ENCODE measurements at places on chromosomes 13 and 19.

GRCh38 chr13:114067381-114067885, 65.0 kb downstream of the RASA3 start:
- DNase-seq, result peak; percentile 45

DNA sequence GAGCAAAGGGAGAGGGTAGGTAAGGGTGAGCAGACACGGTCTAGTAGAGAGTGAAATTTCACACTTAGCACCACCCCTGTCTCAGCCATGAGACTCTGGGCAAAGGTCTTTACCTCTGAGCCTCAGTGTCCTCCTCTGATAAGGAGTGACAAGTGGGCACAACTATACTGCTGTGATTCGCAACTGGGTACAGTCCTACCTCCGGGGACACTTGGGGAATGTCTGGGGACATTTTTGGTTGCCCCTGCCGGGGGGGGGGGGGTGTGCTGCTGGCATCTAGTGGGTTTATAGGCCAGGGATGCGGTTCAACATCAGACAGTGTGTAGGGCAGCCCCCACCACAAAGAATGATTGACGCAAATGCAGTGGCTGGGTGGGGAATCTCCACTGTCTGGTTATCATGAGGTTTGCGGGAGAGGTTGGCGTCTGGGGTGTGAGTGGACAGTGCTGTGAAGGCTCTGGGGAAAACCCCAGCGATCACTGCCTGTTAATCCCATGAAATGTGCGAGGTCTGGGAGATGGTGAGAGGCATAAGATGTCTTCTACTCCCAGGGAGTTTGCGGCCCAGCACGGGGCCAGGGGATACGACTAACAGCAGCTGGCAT, 4.3 kb downstream of the NACC1 start:
- no peak for DNase-seq

GRCh38 chr19:43704002-43704705, 11.7 kb upstream of the IRGC start:
- no peak for DNase-seq

- DNase-seq, result no peak
Measured at GRCh38 chr19:16370641-16371391, 46.2 kb downstream of the KLF2 start.

- DNase-seq, result no peak
Measured at GRCh38 chr19:30908262-30908771, 440.9 kb downstream of the TSHZ3 start.

GRCh38 chr19:5558101-5558621, 9.6 kb downstream of the TINCR start:
- no peak for DNase-seq

- no peak for DNase-seq
Measured at GRCh38 chr13:21549633-21550032, 54.3 kb downstream of the MICU2 start.

- DNase-seq, result no peak
Measured at GRCh38 chr19:41192574-41193429, at the start of gene CYP2S1. Gene CYP2S1, plus strand, starts transcription at chr19:41193219. Its CDS starts 46 bp downstream, at chr19:41193265.

DNA sequence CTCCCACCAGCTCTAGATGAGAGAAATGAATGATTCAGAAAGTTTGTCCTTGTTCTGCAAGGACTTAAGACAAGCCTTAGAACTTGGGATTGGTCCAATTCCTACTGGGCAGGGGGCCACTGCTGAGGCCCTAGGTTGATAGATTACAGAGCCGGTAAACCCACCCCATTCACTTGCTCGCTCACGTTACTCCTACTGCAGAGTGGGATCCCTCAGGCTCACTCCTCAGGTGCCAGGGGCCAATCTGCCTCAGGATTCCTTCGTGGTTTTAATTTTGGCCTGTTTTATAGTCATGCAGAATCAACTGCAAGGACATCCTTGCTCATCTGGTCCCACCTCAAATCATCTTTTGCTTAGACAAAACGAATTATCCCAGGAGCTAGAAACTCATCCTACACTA, 59.0 kb downstream of the SERP2 start:
- DNase-seq, result peak; percentile 22

- no peak for DNase-seq
Measured at GRCh38 chr19:14072535-14073260, at the start of gene MISP3. Gene MISP3, plus strand, starts transcription at chr19:14072786. Its CDS starts 524 bp downstream, at chr19:14073310.

DNA sequence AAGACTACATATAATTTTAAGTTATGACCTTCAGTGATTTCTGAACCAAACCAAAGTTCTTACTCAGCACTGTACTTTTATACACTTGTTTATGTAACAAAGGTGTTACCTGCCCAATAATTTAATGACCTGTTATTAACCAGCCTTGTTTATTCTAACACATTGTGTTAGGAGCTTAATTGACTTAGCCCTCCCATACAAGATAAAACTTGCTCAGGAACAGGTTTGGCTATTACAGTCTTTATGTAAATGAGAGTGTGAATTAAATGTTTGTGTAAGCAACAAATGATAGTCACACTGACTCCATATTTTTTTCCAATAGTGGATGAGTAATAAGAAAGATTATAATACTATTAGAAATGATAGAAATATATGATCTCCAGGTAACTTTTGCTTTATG, 51.8 kb upstream of the MYCBP2 start:
- no peak for DNase-seq

DNA sequence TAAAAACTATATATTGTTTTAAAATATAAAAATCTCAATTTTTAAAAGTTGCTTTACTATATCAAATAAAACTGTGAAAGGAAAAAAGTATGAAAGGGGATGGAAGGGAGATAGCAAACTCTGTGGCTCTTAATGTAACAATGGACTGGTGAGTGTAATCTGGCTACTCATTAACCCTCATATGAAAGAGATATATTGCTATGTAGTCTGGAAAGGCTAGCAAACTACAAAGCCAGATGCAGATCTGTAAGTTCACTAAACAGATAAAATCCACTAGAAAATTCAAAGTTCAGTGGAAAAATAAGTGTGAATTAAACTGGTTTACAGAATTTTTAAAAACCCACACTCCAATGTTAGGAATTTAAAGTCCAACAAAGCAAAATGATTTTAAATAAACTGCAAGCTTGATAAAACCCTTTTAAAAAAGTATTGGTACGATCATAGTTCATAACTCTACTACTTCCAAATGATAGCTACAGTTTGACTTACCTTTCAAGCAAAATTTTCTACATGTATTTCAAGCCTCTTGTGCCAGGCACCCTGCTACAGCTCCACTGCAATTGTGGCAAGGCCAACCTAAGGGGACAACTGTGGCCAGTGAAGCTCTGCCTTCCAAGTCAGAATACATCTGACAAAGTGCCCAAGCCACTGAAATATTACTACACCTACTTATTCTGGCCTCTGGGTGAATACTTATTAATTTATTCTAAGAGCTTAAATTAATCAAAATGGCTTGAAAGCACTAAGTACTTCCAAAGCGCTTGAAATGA, 647 bp upstream of the ELF1 start:
- peak; percentile 35 for DNase-seq

DNA sequence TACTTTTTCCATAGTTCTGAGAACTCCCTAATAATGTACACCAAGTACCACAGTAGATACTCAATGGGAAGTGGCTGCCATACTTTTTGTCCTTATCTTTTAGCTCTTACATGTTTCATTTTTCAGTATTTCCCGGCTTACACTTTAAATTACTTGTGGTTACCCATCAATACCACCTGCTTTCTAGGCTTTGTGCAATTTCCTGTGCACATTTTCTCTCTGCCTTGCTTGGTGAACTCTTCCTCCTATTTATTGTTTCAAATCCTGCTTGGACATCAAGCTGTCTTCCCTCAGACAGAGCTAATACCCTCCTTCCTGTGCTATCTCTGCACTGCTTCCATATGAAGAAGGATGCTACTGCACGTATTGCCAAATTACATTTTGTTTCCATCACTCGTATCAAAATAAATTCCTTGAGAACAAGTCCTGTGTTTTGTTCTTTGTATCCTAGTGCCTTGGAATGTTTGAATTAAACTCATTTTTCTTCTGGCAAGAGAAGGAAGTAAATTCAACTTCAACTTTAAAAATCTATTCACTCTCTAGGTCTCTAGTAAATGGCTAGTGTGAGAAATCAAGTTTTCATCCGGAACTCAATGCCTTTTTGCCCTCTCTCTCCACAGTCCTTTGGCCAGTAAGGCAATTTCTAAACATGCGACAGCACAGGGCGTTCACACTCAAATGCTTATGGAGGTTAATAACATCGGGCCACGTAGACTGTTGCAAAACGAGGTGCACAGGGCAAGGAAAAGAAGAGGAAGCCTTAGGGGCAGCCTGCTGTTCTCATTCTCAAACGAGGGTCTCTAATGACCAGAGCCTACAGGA, 5.6 kb downstream of the ZAR1L start:
- DNase-seq, result no peak

DNA sequence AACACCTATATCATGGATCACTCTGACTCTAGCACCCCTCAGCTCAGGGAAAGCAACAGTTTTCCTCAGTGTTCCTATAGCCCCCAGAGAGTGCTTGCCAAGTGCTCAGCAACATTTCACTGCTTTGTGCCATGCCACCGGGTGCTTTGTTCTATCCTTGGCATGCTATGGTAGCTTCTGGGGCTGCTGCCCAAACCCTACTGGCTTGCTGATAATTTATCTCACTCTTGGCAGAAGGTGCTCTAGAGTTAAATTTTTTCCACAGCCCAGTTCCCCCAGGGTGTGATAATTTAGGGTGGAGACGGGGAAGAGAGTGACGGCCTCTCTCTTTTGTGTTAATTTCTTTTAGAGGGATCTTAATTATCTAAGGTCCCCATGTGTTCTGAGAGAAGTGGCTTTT, 12.6 kb upstream of the CSNK1A1L start:
- peak; percentile 44 for DNase-seq

DNA sequence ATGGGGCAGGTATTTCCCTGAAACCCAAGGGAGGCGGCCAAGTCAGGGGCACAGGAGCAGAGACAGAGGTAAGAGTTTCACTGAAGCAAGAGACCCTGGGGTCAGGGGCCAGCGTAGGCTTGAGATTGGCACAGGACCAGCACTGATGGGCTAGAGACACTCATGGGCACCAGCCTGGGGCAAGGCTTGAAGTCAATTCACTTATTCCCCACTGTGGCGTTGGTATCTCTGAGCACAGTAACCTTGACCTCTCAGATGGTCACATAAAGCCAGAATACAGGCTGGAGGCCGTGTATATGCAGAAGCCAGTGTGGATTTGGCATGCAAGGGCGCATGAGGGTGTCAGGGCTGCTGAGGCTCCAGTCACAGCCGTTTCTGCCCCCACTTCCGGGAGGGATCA, 173.5 kb upstream of the GPR12 start:
- no peak for DNase-seq

DNA sequence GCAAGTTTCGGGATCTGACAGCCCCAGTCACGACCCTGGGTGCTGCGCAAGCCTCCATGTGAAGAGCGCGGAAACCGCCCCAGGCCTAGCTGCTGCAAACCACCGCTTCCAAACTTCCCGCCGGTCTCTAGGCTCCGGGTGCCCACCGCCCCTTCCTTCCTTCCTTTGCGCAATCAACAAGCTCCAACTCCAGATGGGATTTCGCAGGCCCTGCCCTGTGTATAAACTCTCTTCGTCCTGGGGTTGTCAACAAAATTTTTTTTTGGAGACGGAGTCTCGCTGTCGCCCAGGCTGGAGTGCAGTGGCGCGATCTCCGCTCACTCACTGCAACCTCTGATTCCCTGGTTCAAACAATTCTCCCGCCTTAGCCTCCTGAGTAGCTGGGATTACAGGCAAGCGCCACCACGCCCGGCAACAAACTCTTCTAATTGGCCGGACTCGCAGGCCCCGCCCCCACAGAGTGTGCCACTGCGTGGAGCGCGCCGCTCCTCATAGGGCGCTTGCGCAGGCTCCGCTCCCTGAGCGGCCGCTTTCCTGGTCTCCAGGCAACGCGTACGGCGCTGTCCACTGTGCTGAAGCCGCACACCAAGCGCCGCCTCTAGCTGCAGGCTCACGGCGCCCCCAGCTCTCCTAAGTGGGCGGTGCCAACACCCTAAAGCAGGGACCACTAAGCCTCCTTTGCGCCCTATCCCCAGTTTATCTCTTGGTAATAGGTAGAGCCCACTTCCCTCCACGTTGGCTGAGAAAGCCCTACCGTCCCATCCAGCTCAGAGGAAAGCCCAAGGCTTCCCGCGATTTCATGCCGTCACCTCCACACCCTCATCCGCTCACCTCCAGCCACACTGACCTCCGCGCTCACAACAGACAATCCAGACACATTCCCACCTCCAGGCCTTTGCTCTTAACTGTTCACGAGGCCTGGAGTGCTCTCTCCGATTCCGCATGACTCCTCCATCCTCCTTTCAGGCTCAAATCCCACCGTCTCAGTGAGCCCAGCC, 5.5 kb upstream of the QTRT1 start:
- DNase-seq, result peak; percentile 84

DNA sequence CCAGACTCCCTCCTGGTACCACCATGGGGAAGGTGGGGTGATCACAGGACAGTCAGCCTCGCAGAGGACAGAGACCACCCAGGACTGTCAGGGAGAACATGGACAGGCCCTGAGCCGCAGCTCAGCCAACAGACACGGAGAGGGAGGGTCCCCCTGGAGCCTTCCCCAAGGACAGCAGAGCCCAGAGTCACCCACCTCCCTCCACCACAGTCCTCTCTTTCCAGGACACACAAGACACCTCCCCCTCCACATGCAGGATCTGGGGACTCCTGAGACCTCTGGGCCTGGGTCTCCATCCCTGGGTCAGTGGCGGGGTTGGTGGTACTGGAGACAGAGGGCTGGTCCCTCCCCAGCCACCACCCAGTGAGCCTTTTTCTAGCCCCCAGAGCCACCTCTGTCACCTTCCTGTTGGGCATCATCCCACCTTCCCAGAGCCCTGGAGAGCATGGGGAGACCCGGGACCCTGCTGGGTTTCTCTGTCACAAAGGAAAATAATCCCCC, 505 bp upstream of the CEACAM5 start:
- DNase-seq, result no peak

DNA sequence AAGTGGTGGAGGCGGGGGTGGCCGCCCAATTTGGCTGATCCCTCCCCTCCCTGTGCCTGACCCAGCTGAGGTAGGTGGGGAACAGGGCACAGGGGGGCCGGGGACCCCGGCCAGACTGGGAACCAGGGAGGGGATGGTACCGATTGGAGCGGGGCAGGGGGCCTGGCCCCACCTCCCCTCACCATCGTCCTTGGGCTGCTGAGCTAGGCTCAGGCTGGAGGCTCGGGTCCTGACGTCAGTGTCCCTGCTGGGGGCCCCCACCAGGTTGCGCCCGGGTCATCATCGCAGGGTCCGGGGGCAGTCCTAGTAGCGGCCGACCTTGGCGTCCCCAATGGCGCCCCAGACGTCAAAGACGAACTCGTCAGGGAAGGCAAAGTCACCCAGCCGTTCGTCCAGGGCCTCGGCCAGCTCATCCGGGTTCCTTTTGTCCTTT, 3.0 kb upstream of the PTGER1 start:
- DNase-seq, result no peak

GRCh38 chr13:31380715-31381114, 180.9 kb downstream of the B3GLCT start:
- DNase-seq, result no peak

DNA sequence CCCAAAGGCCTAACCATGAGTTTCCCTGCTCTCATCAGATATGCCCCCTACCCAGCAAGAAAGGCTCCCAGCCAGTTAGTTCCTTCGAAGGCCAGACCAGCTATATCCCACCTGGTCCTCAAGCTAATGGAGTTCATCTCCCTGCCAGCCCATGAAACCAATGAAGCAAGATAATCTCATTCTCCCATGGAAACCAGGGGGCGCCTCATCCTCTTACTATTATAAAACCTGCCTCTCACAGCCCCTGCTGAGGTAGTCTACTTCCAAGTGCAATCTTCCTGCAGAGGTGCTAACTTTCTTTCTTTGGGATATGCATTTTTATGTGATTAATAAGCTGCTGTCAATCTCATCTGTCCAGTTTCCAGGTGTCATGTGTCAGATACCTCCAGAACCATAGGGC, 34.0 kb upstream of the ZNF573 start:
- no peak for DNase-seq
